ENCODE measurements at places on chromosomes 2 and 18.

GRCh38 chr18:50861617-50862016 lies 17.3 kb upstream of the ME2 start:
- no peak for DNase-seq

GRCh38 chr2:192559587-192559986 lies 364.9 kb upstream of the TMEFF2 start:
- no peak for DNase-seq

- no peak for DNase-seq
These were observed 249.4 kb upstream of the TRIB2 start for GRCh38 chr2:12467303-12467702.

DNA sequence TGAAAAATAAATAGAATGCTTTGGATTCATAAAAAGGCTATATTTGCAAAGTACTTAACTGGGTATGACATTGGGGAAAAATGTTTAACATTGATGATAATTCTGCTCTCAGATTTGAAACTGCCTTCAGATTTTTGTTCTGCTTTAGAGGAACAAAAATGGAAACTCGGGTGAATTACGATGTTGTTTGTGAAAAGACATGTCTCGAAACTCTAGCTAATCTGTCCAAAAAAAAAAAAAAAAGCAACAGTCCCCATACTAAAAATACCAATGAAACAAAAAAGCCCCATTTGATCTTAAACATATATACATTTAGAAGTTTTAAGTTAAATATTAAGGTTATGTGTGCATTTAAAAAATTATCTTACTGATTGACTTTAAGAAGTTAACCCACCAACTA lies 3.0 kb downstream of the ZDBF2 start:
- DNase-seq: no peak

- no peak for DNase-seq
These were observed 47.0 kb upstream of the TTC39C start for GRCh38 chr18:23967321-23968089.

All from ecto neural progenitor cell (in vitro differentiated cells).